BJ (cell line): ENCODE measurements at places on chromosomes 3 and 15.

GRCh38 chr3:177426106-177426877 lies 229.0 kb upstream of the TBL1XR1 start:
- peak; percentile 49 for DNase-seq

DNA sequence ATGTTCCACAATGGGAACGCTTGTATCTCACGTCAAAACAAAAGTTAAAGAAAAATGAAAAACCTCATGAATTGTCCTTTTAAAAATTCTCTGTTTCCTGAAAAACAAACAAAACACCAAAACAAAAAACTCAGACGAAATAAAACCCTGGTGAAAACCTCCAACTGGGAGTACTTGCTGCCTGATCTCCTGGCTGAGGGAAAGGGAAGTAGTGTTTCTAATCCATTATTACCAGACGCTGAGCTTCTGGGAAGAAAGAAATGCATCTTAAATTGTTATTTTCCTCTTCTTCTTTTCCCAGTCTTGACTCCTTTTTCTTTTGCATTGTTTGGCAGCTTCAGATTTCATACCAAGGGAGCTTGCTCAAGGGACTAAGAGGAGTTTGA lies 243.2 kb upstream of the RGMA start:
- no peak for DNase-seq

DNA sequence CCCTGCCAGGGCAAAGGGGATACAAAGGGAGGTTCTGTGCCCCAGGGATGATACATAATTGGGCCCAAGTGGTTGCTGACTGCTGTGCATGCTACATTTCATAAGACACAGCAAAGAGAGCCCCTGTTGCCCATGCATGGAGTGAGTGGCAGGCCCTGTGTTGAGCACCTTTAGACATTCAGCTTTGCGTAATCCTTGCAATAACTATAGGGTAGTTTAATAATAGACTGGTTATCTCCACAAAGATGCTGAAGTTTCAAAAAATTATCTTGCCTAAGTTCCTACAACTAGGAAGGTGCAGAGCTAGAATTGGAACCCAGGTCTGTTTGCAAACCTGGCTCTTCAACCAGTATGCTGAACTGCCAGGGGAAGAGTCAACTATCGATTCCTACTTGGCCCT lies 1.7 kb upstream of the OGG1 start:
- no peak for DNase-seq

- no peak for DNase-seq
These were observed 347.3 kb downstream of the ZBTB20 start for GRCh38 chr3:114799816-114800215.

DNA sequence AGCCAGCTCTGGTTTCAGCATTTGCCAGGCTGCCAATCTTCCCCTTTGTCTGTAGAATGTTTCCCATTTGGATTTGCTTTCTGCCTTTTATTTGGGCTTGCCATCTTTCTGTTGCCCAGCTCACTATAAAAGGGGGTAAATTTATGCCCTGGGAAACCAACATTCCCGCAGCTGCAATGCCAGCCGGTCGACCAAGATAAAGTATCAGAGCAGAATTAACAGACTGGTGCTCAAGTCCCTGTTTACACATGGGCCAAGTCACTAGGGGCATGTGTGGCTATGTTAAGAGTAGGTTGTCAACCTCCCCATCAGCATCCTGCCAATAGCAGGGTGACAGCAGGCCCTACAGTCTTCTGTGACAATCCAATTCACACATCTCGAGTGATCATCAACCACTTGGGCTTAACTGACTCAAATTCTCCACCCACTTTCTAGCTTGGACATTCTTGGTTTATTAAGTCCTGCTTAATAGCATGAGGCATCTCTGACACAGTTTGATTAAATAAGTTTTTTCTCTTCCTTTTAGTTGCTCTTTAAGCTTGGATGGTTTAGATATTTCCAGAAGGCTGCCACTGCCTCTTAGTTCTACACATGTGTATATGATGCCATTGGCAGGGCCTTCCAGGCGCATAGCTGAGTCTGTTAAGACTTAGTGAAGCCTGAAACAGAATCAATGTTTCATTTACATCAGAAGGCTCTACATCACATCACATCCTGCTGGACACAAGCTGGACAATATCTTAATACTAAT lies 24.1 kb upstream of the VEPH1 start:
- no peak for DNase-seq

GRCh38 chr15:96796841-96797240 lies 466.3 kb downstream of the NR2F2 start:
- no peak for DNase-seq
